ENCODE measurements at places on chromosomes 11 and 22. TPM values are rescaled to one million over a fixed set of nuclear protein-coding genes. Genes with fewer than 3 reads are reported as not detected.

TRIM22 gene
- total RNA-seq = 179 TPM

MS4A1 gene
- not detected for total RNA-seq

FAM111A gene
- 62.7 TPM for total RNA-seq

PRCP gene
- 46.3 TPM for total RNA-seq

PYGM gene
- 1.3 TPM for total RNA-seq

CCDC87 gene
- total RNA-seq = 0.29 TPM

OR4C11 gene
- not detected for total RNA-seq

LRRC56 gene
- total RNA-seq = 0.73 TPM
